ENCODE measurements at places on chromosomes 7 and 10. TPM values are rescaled to one million over a fixed set of nuclear protein-coding genes. Genes with fewer than 3 reads are reported as not detected.

Gene AKR1C4
- total RNA-seq: not detected

Gene SVOPL
- total RNA-seq: not detected

Gene ICA1
- 0.31 TPM for total RNA-seq

Gene PRPS1L1
- not detected for total RNA-seq

Gene LBX1
- not detected for total RNA-seq

Gene PPP1R3A
- total RNA-seq: not detected

Gene HOXA4
- total RNA-seq: 0.55 TPM

Gene ZP3
- 0.39 TPM for total RNA-seq

Gene DNTT
- total RNA-seq: not detected

Gene GPRIN2
- total RNA-seq: not detected

Gene RADIL
- not detected for total RNA-seq

Gene GBX1
- total RNA-seq: not detected

Gene OPALIN
- not detected for total RNA-seq

Gene GIMAP2
- 26.1 TPM for total RNA-seq

Gene ERVW-1
- total RNA-seq: not detected

Gene TRIM74
- not detected for total RNA-seq

Gene FERD3L
- total RNA-seq: not detected

Gene KCNIP2
- total RNA-seq: 2.2 TPM

Gene GRID1
- total RNA-seq: not detected

Gene KLF6
- total RNA-seq: 225 TPM

Gene PDGFA
- 1.3 TPM for total RNA-seq

Gene BAIAP2L1
- total RNA-seq: 1.1 TPM

Gene ELMO1
- 103 TPM for total RNA-seq

Gene WIPF3
- not detected for total RNA-seq

Gene PVRIG
- 32.2 TPM for total RNA-seq

Gene AKR1D1
- total RNA-seq: not detected

Gene ITIH2
- not detected for total RNA-seq

Gene BTBD16
- total RNA-seq: not detected

Gene LAMB4
- not detected for total RNA-seq

Gene UNC5B
- total RNA-seq: not detected

Gene PITX3
- not detected for total RNA-seq

Gene FGL2
- total RNA-seq: 1.0 TPM

Gene OR9A2
- not detected for total RNA-seq

Gene ORC5
- total RNA-seq: 35.7 TPM

Gene SMURF1
- 27.1 TPM for total RNA-seq

Gene KCNH2
- 0.22 TPM for total RNA-seq

Data from natural killer cell treated with Interleukin-12 subunit alpha and Interleukin-12 subunit beta and Interleukin-15 and Interleukin-18, amount 100 ng/mL, for 72 hours (primary cell).